ENCODE measurements at places on chromosomes 6 and 20.

GRCh38 chr20:23358923-23359593 lies 2.9 kb upstream of the GZF1 start:
- no peak for DNase-seq

DNA sequence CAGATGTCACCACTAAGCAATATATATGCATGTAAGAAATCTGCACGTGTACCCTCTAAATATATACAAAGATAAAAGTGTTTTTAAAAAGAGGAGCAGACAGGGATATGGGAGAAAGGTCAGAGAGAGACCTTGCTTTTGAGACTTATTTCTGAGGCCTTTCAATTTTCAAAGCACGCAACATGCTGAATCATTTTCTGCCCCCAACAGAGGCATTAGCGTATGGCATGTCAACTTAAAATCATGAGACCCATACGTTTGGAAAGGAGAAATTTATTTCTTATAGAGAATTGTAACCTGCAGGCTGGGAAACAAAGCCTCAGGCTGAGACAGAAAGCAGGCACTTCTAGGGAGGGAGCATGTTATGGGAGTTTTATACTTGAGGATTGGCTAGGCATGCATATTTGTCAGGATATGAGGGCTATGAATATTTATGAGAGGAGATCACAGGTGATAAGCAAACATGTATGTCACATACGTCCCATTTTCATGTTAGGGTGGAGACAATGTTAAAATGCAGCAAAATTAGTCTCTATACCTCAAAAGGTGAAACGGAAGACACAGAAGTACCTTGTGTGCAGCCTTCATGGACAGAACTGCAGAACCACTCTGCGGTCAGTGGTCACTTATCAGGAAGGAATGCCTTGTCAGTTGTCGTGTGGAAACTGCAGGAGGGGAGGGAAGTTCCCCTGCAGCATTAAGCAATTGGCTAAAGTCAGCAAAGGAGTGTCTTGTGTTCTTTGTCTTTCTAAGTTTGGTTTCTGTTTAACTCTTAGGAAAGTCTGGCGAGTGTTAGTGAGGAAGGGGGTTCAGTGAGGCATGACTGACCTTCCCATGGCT lies 6.3 kb upstream of the GABRR2 start:
- no peak for DNase-seq

DNA sequence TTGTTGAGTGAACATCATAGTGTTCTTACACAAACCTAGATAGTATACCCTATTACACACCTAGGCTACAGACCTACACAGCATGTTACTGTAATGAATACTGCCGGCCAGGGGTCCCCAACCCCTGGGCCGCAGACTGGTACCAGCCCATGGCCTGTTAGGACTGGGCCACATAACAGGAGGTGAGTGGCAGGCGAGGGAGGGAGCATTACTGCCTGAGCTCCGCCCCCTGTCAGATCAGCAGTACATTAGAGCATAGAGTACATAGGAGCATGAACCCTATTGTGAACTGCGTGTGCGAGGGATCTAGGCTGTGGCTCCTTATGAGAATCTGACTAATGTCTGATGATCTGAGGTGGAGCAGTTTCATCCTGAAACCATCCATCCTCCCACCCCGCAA lies 126.3 kb downstream of the PRND start:
- no peak for DNase-seq

- no peak for DNase-seq
Observed at GRCh38 chr6:169256518-169256917, 2.9 kb upstream of the THBS2 start.

DNA sequence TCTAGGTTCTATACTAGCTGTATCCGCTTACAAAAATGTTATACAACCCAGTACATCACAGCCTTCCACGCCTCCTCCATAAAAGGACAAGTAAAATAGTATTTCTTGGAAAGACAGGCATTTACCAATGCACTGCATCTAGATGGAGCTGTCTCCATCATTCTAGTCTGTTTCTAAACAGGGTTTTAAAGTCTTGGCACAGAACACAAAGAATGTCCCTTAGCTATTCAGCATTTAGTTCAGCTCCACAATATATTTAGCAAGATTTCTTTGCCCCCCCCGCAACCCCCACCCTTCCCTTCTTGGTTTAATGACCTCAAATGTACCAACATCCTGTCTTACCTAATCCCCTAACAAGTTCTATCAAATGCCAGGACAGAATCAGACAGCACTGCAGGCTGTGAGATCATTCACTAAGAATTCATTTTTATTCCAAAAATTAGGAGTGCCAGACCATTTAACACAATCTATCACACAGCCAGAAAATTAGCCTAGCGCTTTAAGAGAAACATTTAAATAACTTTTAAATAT lies 198.6 kb downstream of the BACH2 start:
- DNase-seq = no peak

GRCh38 chr20:16064989-16065707 lies 508.1 kb downstream of the KIF16B start:
- no peak for DNase-seq

- no peak for DNase-seq
Observed at GRCh38 chr20:7866285-7866684, 74.0 kb downstream of the HAO1 start.

All from HuH-7.5 (cell line).